Upper lobe of left lung (tissue), 6 donors: ENCODE measurements at places on chromosomes 7 and 10. TPM values are rescaled to one million over a fixed set of nuclear protein-coding genes. Genes with fewer than 3 reads are reported as not detected.
A peak's percentile ranks its signal among the peaks of the same experiment; 100 is the strongest.

The TMEM196 gene
- not detected for total RNA-seq

The ZNF804B gene
- total RNA-seq = not detected

The PON1 gene
- not detected for total RNA-seq

The CPXM2 gene
- total RNA-seq = 10.2 TPM

The SLC26A4 gene
- 1.0 TPM for total RNA-seq

DNA sequence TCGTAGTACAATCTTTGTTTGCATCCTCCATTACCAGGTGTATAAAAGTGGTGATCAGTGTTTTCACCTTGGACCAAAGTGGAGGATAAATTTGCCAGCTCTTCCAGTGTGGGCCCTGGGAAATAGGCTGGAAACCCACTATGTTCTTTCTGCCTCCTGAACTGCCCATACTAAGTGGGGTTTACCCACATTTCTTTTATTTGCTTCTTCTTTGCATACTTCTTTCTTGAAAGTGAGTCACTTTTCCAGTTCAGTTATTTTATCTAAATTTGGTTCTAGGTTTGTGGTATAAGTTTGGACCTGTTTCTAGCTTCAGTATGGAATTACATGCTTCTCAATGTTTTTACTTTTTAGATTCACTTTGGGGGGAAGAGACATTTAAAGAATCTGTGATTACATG lies 126.2 kb upstream of the ACBD5 start:
- no peak for DNase-seq

DNA sequence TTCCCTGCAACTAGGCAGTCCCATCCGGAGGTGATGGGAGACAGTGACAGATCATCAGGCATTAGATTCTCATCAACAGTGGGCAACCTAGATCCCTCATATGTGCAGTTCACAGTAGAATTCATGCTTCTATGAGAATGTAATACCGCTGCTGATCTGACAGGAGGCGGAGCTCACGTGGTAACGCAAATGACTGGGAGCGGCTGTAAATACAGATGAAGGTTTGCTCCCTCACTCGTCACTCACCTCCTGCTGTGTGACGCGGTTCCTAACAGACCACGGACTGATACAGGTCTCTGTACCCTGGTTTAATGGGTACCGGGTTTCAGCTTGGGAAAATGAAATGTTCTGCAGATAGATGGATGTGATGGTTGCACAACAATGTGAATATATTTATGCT lies 47.8 kb upstream of the PIK3AP1 start:
- no peak for DNase-seq

- no peak for DNase-seq
Measured at GRCh38 chr10:119020627-119020946, 8.9 kb upstream of the NANOS1 start.

DNA sequence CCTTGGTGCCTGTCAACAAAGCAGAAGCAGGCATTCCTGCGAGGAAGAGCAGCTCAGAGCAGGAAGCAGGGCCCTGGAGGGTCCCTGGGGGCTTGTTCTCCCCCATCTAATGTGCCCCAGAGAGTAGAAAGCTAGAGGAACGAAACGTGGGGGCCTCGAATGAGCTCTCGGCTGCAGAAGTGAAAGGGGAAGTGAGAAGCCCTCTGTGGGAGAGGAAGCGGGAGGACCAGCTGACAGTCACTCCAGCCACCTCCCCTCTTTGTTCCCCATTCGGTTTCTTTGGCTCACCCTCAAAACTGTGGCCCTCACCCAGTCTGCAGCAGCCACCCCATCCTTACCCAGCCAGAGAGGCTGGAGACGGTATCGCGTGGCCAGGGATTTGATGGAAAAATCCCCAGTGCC lies 25.0 kb downstream of the C10orf105 start:
- peak; percentile 78 for DNase-seq

DNA sequence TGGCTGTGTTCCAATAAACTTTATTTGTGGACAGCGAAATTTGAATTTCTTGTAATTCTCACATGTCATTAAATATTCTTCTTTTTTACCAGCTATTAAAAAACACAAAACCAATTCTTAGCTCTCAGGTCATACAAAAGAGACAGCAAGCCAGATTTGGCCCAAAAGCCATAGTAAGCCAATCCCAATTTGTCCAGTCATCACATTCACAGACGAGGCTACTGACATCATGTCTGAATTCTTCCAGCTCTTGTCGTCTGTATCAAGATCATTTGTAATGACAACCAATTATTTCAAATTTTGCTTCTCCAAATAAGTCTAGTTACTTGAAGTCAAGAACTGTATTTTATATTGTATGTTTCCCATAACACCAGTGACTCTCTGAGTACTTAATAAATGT lies 266.5 kb downstream of the PAXIP1 start:
- no peak for DNase-seq

- DNase-seq = no peak
Measured at GRCh38 chr10:123847686-123848432, 43.7 kb downstream of the CPXM2 start.
